ENCODE measurements at places on chromosomes 2 and 18.

DNA sequence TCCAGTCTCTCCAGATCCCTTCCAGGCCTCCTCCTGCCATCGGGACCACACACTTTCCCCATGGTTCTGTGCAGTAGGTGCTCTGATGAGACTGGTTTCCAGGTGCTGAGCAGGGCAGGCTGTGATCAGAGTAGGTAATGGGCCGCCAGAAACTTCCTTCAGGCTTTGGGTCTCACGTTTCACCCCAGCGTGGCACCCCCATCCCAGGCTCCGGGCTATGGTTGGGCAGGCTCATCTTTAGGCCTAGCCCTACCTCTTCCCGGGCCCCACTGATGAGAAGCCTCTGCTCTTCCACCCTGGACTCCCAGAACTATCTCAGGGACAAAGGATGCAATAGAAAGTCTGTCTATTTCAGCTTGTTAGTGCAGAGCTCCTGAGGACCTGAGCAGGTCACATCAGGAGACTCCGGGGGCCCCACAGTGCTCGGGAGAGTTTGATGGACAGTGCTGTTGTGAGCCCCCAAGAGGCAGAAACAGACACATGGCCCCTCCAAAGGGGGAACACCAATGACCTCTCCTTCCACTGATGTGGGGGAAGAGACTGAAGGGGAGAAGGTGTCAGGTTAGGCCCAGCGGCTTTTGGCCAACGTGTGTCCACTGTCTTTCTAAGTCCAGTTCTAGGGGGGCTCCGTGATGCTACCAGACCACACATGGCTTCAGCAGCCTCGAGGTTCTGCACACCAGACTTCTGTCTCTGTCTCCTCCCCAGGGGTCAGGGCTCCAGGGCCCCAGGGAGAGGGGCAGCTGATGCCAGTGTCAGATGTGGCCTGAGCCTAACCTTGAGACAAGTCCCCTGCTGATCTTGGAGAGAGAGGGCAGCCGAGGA, 5.8 kb upstream of the PROM2 start:
- no peak for DNase-seq

DNA sequence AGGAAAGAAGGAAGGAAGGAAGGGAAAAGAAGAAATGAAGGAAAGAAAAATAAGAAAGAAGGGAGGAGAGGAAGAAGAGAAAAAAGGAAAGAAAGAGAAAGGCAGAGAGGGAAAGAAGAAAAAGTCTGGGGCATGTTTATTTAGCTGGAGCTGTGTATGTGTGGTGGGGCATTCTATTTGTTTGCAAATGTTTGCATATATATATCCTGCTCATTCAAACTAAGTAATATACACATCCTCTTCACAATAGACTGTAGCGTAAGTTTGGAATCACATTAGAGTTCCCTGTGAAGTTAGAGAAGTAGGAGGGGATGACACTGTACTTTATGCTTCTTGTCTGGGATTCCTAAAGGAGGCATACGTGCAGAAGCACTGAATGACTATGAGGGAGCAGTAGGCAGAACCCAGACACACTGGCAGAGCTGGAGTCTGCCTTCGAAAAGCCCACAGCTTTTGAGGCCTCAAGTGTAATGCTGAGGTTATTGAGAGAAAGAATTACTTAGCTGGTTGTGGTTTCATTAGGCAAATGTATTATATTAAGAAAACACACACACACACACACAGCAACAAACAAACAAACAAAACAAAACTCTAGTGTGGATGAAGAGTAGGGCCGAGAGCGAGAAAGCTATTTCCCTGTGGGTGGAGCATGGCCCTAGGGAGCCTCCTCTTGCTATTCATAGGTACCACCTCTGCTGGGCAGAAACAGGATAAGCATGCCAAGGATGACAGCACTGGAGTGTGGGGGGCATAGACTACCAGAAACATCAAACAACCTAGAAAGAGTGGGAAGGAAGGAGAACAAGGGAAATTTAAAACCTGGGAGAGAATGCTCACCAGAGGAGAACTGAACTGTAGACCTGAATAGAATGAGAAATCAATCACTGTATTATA, 905.1 kb upstream of the NXPH2 start:
- DNase-seq = no peak

- DNase-seq = no peak
Measured at GRCh38 chr2:96143231-96143847, 1.9 kb downstream of the DUSP2 start.

DNA sequence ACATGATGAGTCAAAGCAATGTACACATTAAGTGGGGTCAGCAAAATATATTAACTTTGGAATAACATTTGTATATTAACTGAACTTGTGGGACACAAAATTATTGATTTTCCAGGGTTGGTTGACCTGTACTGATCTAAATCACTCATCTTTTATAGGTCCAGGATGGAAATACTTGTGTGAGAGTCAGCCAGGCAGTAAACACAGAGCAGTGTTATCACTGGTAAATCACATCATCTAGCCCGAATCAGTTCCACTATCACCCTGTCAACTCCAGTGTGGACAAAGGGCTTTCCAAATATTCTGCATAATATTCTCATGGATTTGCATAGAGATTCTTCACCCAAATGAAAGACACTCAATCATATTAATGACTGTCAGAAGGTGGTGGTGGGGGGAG, 295.7 kb downstream of the LRP1B start:
- no peak for DNase-seq

GRCh38 chr18:13598591-13598990, 127.8 kb downstream of the FAM210A start:
- DNase-seq = no peak

DNA sequence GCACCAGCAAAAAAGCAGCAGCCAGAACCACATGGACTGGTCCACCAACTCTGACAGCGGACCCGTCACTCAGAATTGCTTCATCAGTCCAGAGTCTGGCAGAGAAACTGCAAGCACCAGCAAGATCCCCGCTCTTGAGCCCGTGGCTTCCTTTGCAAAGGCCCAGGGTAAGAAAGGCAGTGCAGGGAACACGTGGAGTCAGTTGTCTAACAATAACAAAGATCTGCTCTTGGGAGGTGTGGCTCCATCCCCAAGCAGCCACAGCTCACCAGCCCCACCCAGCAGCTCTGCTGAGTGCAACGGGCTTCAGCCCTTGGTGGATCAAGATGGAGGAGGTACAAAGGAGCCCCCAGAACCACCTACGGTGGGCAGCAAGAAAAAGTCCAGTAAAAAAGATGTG, 269.3 kb downstream of the SETBP1 start:
- DNase-seq = no peak

DNA sequence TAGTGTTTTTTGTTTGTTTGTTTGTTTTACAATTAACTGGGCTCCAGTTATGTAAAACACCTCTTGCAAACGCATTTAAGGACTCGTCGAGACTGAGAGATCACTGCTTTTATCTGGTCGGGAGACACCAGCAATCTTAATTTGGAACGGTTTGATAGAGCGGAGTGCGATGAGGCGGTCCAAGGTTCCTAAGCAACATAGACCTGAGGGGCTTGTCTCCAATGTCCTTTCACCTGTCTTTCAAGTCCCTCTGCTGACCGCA, 729 bp upstream of the SELENOI start:
- no peak for DNase-seq

- DNase-seq = no peak
Measured at GRCh38 chr2:227813229-227813561, 447 bp upstream of the CCL20 start.

DNA sequence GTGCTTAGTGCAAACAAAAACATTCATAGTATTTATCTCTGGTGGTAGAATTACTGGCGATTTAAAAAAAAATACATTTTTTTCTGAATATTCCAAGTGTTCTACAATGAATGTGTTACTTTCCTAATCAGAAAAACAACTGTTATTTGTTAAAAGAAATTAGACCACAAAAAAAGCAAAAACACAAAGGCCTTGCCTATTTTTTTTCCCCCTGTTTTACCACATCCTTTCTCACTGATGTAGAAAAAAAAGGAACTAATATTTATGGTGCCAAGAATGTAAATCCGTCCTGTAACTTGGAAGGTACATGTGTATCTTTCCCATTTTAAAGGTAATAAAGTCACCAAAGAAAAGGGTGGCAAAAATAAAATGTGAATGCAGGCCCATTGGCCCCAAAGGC, 28.4 kb upstream of the MGAT4A start:
- DNase-seq = no peak

DNA sequence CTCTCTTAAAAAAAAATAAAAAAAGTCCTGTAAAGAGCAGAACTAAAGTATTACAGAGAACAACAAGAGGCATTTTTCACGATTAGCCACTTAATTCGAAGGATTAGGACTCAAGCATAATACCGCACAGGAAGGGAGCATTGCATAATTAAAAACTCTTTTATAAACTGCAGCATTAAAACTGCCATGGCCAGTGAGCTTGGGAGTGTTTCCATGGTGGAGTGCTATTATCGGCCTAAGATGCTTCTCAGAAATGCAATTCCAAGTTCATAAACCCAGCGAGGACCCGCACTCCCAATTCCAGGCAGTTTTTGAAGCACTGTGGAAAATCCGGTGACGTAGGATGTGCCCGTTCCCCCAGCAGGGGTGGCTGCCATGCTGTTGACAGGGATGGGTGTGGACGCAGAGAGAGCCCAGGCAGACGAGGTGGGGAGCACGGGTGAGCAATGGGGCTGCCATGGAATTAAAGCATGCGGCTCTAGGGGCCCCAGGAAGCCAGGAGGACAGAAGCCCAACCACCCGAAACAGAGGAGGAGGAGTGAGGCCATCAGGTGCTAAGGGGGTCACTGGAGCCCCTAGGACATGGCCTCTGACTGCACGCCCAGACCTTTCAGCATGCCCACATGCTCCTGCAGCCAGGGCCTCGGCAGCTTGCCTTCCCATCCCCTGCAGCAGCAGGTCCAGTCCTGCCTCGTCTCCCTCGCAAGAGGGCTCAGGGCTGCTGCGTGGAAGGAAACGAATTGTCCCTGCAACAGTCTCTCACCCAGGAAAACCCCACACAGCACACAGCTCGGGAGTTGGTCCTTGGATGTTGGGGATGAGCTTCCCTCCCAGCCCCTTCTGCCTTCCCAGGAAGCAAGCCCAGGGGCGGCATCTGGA, 233.4 kb downstream of the NDUFA10 start:
- DNase-seq = no peak

- no peak for DNase-seq
Measured at GRCh38 chr2:169286624-169287231, 75.6 kb downstream of the LRP2 start.

- no peak for DNase-seq
Measured at GRCh38 chr2:216149741-216150140, 40.6 kb downstream of the XRCC5 start.

DNA sequence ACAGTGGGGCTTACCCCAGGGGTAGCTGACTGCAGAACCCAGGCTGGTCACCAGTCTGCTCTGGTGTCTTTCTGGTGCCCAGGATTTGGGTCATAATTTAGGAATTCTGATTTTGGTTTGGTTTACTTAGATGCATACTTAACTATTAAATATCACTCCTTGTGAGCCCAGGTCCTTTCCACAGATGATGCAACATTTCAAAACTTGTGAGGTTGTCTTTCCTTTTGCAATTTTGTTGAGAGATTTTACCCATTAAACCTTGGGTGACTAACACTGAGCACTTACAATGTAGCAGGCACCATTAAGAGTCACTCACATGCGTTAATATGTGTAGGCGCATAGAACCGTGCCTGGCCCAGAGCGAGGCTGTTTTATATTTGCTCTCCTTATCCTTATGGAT, 61.8 kb upstream of the RPL31 start:
- DNase-seq = no peak

DNA sequence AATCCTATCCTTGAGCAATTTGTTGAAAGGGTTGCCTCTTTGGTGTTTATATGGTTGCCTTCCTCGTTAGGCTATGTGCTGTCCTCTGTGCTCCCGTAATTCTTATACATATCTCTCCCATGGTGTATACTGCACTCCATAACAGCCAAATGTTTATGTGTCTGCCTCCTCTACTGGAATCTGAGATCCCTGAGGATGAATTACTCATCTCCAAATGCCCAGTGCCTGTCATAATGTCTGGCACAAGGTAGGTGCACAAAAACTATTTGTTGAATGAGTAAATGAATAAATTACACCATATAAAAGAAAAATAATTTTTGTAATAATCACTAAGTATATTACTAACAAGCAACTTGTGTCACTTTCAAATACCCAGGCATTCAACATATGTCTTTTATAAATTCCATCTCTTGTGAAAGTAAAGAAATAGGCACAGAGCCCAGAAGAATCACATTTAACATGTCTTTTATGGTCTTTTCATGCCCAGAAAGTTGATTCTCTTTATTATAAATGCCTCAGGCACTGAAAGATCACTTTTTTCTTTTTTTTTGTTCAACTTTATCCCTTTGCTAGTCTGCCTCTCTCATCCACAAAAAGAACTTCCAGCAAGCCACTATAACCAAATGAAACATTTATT, 164.9 kb downstream of the CCDC148 start:
- DNase-seq = no peak
